COR-L47 (cell line): ENCODE measurements at places on chromosomes 6 and 20.

DNA sequence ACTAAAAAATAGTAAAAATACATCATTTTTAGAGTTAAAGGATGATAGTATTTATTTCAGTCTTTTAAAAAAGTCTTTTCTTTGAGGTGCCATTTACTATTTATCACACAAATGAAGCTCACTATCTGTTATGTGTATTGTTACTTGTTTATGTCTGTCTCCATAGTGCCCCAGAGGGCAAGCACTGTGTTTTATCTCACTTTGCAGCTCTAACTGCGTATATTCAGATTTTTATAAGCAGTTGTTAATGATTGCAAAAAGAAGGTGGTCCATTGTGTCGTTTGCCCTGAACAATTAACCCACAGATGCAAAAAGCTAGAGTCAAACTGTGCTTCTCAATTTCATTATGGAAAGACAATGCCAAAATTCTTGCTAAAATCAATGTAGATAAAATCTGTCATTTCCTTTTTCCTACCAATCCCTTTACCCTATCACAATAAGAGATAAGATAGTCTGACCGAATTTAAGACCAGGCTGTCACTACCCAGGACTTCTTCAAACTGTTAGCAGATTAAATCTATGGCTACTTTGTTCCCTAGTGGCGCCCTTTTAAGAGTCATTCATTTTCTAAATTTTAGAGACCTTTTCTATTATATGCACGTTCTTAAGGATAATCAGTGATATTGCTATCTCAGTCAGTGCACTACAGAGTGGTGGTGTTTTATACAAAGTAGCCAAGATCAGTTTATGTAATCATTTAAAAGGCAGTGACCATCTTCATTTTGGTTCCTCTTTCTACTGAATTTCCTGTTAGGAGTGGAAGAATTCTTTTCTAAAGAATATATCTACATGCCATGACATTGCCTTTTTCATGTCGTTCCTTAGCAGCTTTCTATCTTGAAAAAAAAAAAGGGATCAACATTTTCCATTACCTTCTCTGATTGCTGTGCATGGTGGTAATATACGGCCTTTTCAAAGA is 133.1 kb upstream of the PRDM1 start:
- no peak for DNase-seq

- DNase-seq = no peak
These were observed 772.1 kb upstream of the MAP3K7 start for GRCh38 chr6:91358986-91359385.

GRCh38 chr20:63372971-63373885 is 12.1 kb upstream of the CHRNA4 start:
- DNase-seq = no peak

DNA sequence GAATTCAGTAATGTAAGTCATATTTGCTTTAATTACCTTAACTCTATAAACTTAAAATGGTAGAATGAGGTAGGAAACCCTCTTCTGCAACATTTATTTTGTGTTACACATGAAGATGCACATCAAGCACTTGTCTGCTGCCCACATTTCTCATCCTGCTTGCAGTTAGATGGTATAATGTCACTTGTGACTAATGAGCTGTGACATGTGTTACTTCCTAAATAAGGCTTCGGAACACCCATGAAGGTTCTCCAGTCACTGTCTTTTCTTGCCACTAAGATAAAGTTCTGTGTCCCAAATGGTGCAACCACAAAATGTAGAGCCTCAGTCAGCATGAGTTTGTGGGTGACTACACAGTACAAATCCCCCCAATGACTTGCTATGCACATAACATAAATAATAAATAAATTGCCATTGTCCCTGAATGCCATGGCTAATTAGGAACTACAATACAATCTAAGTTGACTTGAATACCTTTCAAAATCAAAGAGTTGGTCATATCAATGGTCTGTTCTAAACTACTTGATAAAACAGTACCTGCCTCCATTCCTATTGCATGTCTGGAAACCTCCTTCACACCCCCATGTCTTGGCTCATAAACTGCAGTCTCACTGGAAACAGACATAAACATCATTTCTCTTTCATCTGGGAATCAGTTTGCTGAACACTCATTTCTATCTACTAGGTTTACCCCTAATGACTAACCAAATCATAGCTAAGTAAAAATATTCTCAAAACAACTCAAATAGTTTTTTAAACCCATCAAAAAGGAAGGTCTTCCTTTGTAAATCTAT is 157.2 kb downstream of the PTPRK start:
- DNase-seq = no peak
